ENCODE measurements at places on chromosomes 16 and 17. TPM values are rescaled to one million over a fixed set of nuclear protein-coding genes. Genes with fewer than 3 reads are reported as not detected.

GPT2 gene
- 13.5 TPM for total RNA-seq

C17orf50 gene
- total RNA-seq: not detected

DNA sequence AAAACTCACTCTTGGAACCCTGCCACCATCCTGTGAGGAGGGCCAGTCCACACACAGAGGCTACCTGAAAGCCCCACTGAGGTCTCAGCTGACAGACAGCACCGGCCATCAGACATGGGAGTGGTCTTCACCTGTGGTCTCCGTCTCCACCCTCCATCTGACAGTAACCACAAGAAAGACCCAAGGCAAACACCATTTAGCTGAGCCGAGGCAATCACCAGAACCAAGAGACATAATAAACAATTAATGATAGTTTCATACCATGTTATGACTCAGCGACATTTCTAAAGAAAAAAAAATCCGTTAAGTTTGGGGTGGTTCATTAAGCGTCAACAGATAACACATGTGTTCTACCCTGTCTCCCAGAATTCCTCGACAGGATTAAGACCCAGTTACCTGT lies 6.1 kb upstream of the EVPLL start:
- no peak for DNase-seq

DNA sequence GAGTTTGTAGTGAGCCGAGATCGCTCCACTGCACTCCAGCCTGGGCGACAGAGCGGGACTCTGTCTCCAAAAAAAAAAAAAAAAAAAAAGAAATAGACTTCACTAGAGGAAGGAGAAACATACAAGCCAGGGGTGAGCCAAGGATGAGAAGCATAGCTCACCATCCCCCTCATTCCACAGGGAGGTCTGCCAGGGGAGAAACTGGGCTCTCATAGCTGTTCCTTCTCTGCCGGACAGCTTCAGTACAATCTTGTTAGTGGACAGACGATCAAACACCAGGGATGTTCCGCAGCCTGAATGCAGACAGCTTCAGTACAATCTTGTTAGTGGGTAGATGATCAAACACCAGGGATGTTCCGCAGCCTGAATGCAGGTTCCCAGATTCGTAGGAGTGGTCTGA lies 509.6 kb downstream of the CDH13 start:
- DNase-seq: no peak

DNA sequence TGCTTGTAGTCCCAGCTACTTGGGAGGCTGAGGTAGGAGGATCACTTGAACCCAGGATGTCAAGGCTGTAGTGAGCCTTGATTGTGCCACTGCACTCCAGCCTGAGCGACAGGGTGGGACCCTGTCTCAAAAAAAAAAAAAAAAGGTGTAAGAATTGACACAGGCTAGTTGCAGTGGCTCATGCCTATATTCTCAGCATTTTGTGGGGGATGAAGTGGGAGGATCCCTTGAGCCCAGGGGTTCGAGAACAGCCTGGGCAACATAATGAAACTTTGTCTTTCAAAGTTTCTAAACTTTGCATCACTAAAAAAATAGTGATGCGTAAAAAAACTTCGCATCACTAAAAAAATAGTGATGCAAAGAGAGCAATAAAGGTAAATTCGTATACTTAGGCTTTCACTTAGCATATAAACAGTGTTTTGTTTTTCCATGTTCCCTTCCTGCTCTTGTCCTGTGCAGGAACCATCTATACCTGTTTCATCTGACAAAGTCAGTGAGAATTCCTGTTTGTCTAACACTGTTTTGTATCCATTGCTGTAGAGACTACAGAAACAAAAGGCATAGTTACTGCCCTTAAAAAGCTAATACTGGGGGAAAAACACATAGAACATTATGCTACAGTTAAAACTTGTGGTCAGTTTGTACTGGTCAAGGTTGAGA lies 32.1 kb downstream of the CTCF start:
- no peak for DNase-seq

DNA sequence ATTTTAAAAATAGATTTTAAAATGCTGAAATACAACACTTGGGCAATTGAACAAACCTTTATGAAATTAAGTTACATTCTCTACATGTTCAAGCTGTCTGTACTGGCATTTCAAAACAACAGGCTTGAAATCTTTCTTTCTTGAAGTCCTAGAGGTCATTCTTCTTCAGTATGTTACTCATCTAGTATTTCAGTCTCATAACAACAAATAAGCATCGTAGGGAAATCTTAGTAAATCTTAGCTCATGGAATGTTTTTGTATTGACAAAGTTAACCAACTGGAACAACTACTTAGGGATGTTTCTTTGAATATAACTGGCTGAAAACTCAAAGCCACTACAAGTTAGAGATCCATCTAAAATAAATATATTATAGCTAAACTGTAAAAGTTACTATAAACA lies 96.6 kb downstream of the KIF2B start:
- no peak for DNase-seq

DNA sequence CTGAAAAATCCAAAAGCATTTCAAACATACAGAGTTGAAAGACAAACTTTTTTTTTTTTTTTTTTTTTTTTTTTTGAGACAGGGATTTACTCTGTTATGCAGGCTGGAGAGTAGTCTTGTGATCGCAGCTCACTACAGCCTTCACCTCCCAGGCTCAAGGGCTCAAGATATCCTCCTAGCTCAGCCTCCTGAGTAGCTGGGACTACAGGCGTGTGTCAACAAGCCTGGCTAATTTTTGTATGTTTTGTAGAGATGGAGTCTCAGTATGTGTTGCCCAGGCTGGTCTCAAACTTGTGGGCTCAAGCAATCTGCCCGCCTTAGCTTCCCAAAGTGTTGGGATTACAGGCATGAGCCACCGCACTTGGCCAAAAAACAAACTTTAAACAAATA lies 64.2 kb upstream of the KIFC3 start:
- DNase-seq: no peak

GRCh38 chr17:5179003-5179402 lies 12.7 kb downstream of the ZNF594 start:
- no peak for DNase-seq

DNA sequence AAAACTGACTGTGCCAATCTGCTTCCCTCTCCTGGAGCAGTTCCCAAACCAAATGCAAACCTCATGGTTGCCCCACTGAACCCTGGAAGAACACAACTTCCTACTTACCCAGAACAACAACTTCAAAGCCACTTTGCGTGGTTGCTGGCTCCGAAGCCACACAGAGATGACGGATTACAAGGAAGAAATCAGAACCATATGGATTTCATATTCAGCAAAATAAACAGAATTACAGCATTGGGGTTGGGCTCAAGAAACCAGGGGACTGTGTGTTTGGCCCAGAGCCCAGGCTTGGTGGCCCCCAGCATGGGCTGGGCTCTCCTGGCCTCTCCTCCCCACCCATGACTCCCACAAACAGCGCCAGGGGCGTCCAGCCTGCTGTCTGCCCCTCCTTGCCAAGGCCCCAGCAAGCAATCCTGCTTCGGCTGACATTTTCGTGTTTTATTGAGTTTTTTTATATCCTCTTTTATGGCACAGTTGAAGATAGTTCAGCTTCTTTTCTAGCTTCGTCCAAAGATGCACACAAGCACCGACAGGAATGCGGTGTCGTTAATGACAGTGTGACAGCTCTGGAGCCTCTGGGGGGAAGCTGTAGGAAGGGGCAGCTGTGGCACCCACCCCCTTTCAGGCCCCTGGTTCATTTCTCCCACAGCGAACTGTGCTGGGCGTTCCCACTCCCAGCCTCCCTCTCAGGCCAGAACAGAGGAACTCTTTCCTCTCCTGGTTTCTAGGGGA lies 137.1 kb downstream of the GAS7 start:
- DNase-seq: no peak

DNA sequence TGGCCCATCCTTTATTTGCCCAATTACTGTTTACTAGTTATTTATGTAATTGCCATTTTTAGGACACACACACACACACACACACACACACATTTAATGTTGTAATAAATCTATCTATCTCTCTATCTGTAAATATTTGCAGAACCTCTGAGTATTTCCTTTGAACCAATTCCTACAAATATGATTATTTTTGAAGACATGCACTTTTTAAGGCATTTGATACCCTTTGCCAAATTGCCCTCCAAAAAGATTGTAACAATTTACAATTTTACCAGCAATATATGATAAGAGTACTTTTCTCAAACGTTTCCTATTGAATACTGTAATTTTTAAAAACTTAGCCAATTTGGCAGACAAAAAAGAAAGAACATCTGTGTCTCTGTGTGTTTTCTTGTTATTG lies 143.8 kb upstream of the FOXF1 start:
- no peak for DNase-seq

GRCh38 chr17:6471531-6472465 lies 27.5 kb downstream of the PIMREG start:
- no peak for DNase-seq
